NCI-H187 treated with DMSO at 0.1 percent for 48 hours (cell line): ENCODE measurements at places on chromosomes 12 and 14.

GRCh38 chr12:104802208-104802607, 155.9 kb downstream of the SLC41A2 start:
- DNase-seq = no peak

DNA sequence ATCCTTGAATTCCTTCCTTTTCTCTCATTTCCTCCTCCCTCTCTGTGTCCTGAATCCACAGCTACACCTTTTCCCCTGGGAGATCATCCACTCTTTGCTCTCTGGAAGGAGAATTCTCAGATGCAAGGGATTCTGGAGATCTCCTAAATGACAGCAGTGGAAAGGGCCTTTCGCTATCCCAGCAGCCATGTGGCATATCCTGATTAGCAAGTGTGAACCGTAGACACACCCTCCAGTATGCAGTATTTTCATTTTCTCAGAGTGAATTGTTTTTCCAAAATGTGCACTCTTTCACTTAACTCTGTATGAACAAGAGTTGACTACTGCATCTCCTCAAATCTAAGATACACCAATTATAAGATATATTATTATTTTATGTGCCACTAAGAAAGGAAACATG, 6.0 kb downstream of the GARIN2 start:
- no peak for DNase-seq

DNA sequence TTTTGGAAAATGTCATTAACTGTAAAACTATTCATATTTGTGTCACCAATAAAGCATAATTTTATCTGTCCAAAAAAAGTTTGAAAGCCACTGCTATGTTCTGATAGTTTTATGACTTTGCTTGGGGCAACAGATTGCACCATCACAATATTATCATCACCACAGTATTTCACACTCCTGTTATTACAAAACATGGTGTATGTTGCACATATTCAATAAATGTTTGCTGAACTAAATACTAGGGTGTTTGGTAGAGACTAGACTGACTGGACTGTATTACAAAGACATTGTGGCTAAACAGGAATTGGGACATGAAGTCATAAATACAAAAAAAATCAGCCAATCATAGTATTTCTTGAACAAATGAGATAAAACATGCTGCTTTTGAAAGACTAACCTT, 55.1 kb downstream of the PAWR start:
- DNase-seq = no peak

DNA sequence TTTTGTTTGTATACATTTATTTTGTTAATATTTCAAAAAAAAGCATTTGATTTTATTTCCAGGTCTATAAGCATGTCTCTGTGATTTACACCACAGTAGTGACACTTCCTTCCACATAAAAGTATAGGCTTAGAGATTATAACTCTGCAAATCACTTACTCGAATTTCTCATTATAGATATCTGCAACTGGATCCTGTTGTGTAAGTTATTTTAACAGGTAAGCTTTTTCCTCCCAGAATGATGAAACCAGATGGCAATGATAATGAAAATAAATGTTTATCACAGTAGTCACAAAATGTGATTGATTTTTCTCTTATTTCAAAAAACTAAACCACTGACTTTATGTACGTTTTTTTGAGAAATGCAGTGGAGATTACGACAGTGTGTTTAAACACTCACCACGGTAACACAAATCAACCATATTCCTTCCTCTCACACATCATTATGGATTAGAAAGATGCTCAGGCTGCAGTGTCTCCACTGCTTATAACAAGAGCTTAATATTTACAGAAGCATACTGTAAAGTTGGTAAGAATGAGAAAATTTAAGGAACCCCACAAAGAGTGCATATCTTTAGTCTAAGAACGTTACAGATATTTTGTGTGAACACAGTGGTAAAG, 194.6 kb downstream of the ATXN7L3B start:
- DNase-seq = no peak

DNA sequence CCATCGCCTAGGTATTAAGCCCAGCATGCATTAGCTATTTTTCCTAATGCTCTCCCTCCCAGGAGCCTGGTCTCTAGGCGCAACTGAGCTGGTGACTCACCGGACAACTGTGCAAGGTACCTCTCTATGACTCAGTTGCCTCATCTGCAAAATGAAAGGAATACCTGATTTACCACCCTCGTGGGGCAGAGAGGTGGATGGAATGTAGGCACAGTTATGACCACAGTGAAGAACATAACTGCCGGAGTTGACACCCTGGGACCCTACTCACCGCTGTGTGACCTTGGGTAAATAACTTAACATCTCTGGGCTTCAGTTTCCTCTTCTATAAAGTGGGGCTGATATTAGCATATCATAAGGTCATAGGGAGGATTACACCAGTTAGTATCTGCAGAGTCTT, 22.6 kb downstream of the BCL11B start:
- DNase-seq = no peak

DNA sequence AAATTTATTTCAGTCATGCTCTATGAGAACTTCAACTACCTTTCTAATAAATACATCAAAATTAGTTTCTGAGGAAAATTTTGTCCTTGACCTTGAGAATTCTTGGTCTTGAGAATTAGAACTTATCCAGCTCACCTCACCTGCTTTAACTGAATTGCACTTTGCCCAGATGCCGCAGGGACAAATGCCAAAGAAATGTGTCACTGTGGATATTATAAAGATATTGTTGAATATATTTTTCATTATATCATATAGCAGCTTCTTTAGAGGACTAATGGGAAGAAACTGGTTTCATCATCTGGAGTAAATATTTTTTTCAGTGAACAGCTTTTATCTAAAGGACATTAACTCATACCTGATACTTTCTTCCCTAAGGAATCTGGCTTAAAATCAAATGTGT, 54.1 kb downstream of the LRP6 start:
- DNase-seq = no peak

GRCh38 chr12:75641031-75641780, 129.8 kb upstream of the KRR1 start:
- DNase-seq = no peak

DNA sequence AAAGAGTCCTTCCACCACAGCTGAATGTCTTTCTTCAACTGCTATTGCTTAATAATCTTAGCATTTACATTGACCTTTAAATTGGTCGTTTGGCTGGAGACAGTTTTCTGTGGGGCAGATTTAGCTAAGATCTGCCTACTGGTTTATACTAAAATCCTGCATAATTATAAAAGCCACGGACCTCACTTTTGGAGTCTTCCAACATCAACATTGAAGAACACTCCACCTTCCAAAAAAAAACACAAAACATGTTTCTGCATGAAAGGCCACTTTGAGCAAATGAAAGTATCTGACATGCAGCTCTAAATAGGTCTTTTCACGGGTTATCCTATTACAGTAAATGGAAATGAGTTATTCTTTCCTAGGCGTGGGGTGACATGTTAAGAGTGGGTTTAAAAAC, 57.0 kb upstream of the KRR1 start:
- no peak for DNase-seq

GRCh38 chr14:91027561-91027960, 32.9 kb downstream of the RPS6KA5 start:
- DNase-seq = no peak

GRCh38 chr14:91925001-91925726, 22.3 kb downstream of the FBLN5 start:
- DNase-seq = no peak

- no peak for DNase-seq
These were observed 308.0 kb upstream of the FKBP4 start for GRCh38 chr12:2486796-2487195.

DNA sequence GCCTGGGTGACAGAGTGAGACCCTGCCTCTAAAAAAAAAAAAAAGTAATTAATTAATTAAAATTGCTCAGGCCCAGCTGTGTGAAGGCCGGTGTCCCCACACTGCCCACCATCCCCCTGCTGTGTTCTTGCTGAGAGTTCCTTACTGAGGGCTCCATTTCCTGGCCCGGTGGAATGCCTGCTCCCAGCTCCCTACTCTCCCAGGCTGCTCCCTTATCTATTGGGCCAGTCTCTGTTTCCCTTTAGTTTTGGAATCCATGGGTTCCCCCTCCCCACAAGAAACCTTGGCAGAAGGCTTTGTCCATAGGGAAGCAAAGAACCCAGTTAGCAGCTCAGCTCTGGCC, 19.0 kb downstream of the MLXIP start:
- DNase-seq = no peak

GRCh38 chr14:36947362-36947761, 225.0 kb downstream of the SLC25A21 start:
- DNase-seq = no peak

GRCh38 chr12:84689638-84690037, 223.0 kb downstream of the SLC6A15 start:
- DNase-seq = no peak

GRCh38 chr14:95830386-95830785, 46.2 kb upstream of the TUNAR start:
- DNase-seq = no peak

- DNase-seq = no peak
These were observed 90.0 kb downstream of the SINHCAF start for GRCh38 chr12:31235868-31236395.

GRCh38 chr12:56571121-56571520, 49.5 kb downstream of the RBMS2 start:
- no peak for DNase-seq

GRCh38 chr12:130800312-130800711, 38.7 kb downstream of the STX2 start:
- no peak for DNase-seq

GRCh38 chr12:117662620-117663395, 301.4 kb upstream of the NOS1 start:
- no peak for DNase-seq

GRCh38 chr12:48903982-48904411, 21.3 kb downstream of the FKBP11 start:
- peak; percentile 22 for DNase-seq

DNA sequence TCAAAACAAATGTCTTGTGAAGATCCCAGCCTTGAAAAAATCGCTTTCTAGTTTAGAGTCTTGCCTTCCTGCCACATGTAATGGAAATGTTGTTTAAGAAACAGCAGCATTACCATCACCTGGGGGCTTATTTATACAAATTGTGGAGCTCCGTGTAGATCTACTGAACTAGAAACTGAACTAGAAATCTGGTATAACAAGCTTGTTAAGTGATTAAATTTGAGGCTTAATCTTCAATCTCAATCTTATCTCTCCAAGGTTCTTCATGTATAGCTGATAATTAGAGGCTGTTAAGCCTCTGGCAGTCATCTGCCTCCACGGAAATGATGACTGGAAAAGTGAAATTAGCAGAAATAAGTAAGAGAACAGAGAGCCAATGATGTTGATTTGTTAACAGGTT, 92.0 kb upstream of the FGD4 start:
- no peak for DNase-seq

DNA sequence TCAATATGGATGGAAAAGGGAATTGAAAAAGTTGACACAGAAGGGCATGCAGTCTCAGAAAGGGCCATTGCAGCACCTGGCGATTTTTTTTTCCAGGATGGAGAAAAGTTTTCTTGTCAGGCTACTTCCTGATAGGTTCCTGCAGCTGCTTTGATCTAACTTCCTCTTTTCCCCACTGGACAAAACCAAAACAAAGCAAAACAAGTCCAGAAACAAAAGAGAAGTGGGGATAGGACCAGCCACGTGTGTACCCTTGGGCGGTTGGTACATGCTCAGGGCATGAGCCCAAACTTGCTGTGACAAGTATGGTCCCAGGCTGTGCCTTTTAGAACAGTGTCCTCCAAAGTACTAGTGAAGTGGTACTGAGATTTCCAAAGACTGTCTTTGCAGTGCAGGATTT, 89.8 kb downstream of the CHST11 start:
- DNase-seq = no peak

GRCh38 chr14:93115821-93116675, at the start of gene ITPK1:
ITPK1 (minus strand) TSS chr14:93115925; CDS start chr14:93115163, 762 bp downstream.
- no peak for DNase-seq
